CD4-positive, alpha-beta T cell treated with Interferon gamma for 1 hour (primary cell): ENCODE measurements at places on chromosomes 1 and 21.
A peak's percentile ranks its signal among the peaks of the same experiment; 100 is the strongest.

GRCh38 chr1:233340966-233341516, 13.5 kb downstream of the MAP3K21 start:
- DNase-seq, result no peak

DNA sequence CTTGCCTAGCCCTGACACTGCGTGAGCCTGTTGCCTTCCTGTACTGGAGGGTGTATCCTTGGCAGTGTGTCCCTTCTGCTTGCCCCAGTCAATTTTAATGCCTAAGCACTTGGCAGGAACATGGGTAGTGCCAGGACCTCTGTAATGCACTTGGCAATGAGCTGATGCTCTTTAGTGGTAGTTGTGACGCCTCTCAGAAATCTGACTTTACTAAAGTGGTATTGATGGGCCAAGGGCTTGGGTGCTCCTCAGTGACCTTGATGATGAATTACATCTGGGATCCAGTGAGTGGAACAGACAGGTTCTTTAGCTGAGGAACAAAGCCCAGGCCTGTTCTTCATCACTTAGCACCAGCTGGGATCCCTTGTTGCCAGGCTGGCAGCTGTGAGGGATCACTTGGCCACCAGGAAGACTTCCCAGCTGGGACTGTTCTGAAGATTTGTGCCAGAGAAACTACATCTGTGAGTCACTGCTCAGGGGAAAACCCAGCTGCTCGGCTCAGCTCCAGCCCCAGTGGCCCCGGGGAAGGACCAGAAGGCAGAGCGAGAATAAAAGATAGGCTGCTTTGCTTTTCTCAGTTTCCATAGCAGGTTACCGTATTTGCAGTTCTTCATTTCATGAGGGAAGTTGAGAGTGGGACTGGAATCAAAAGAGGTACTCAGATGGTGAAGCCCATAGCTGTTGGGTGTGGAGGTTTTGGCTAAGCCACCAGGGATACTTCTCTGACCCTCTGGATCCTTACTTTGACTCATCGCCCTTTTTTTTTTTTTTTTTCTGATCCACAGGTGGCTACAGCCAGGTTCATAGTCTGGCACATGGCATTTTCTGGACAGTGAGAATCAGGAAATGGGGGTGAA, 28.5 kb upstream of the KCNA2 start:
- DNase-seq, result peak; percentile 71

GRCh38 chr1:28509705-28510272, 3.9 kb downstream of the RCC1 start:
- DNase-seq, result no peak

DNA sequence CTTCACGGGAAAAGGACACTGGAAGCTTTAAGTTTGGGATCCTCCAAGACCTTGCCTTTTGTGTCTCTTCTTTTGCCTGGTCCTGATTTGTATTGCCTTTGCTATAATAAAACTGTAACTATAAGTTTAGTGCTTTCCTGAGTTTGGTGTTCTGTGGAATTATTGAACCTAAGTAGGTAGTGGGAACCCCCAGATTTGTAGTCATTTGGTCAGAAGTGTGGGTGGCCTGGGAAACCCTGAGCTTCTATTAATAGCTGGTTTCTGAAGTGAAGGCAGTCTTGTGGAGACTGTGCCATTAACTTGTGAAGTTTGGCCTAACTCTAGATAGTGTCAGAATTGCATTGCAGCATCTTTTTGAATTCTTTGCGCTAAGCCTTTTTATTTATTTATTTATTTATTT, 6.8 kb upstream of the MYCL start:
- no peak for DNase-seq

- DNase-seq, result no peak
These were observed 41.5 kb downstream of the COLGALT2 start for GRCh38 chr1:183996040-183996384.

DNA sequence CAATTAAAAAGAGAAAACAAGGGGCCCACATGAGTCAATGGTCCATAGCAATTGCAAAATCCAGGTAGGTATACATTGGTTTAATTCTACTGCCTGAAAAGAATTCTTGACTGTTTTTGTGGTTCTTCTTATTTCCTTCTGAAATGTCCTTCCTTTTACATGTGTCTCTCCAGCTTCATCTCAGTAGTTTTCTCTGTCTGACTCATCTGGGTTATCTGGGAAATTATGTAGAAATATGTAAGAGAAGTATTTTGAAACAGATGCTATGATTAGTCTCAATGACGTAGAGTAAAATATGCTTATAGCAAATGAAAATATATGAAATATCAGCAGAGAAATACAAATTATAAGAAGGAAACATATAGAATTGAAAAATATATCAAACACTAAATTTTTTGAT, 953.2 kb downstream of the BRINP3 start:
- DNase-seq, result no peak

DNA sequence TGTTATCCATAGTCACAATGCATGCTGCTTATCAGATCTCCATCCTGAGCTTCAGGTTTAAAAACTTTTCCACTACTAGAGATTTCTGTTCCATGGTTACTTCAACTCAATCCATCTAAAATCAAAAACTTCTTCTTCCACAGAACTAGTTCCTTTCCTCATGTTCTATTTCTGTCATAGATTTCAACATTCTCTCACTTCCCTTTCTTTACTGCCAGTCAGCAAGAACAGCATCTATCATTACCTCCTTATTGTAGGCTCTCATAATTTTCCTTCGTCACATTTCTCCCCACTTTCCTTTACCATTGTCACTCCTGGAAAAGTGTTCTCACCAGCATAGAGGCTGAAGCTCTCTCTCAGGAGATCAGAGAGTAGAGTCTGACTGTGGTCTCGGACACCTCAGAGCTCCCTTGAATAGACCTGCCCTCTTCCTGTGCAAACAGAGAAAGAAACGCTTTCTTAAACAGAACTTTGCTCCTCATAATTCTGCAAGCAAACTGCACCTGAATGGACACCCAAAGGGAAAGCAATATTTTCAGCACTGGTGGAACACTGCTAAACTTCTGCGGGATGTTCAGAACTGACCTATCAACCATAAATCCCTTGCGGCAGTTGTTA, 48.7 kb upstream of the KIRREL1 start:
- DNase-seq, result no peak

- DNase-seq, result no peak
These were observed 168.1 kb downstream of the DUSP10 start for GRCh38 chr1:221573756-221574155.
